ENCODE measurements at places on chromosomes 11 and 22. TPM values are rescaled to one million over a fixed set of nuclear protein-coding genes. Genes with fewer than 3 reads are reported as not detected.

DNA sequence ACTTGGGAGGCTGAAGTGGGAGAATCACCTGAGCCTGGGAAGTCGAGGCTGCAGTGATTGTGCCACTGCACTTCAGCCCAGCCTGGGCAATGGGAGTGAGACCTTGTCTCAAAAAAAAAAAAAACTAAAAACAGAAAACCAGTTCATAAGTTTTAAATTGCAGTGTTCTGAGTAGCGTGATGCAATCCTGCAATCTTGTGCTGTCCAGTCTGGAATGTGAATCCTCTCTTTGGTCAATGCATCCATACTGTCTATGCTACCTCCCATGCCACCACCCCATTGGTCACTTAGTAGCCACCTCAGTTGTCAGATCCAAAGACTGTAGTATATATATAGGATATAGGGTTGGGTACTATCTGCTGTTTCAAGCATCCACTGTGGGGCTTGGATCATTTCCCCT lies 11.1 kb downstream of the YAP1 start:
- H3K27me3 ChIP-seq, result peaks cover 5% of the 10 kb centered on the region
- no peaks in the 10 kb centered on the region for H3K4me1 ChIP-seq
- no peak overlapping the region for H3K27ac ChIP-seq

DNA sequence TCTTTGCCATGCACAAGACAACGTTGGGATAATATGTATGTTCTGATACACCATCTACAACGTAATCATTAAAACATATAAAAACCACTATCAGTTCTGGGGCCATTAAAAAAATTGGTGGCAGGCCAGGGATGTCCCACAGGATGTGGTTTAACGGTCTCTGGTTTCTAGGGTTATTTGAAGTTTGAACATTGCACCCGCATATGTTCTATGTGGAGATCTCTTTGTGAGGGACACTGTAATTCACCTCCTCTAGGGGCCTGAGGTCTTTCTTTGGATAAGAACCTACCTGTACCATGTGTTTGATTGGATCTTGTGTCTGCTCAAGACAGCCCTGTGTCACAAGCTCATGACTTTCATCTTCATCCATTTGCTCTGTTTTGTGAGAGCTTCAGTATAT lies 73.2 kb downstream of the GGTLC2 start:
- H3K4me1 ChIP-seq, result peaks cover 21% of the 10 kb centered on the region
- DNase-seq, result no peak
- H3K27me3 ChIP-seq, result no peaks in the 10 kb centered on the region
- H3K36me3 ChIP-seq, result no peaks in the 10 kb centered on the region
- H3K27ac ChIP-seq, result no peak overlapping the region

- no peak for DNase-seq
- no peaks in the 10 kb centered on the region for H3K27me3 ChIP-seq
- no peak overlapping the region for H3K27ac ChIP-seq
- no peak overlapping the region for H3K4me3 ChIP-seq
- H3K36me3 ChIP-seq, result no peaks in the 10 kb centered on the region
Observed at GRCh38 chr22:27240298-27241075, 561.1 kb downstream of the MN1 start.

- no peak overlapping the region for H3K4me3 ChIP-seq
- H3K27ac ChIP-seq, result no peak overlapping the region
- peaks cover 15% of the 10 kb centered on the region for H3K4me1 ChIP-seq
Observed at GRCh38 chr22:39559456-39560105, 11.0 kb upstream of the CACNA1I start.

- H3K27ac ChIP-seq, result no peak overlapping the region
- no peak for DNase-seq
- H3K4me3 ChIP-seq, result no peak overlapping the region
- H3K36me3 ChIP-seq, result peaks cover 29% of the 10 kb centered on the region
- H3K27me3 ChIP-seq, result no peaks in the 10 kb centered on the region
Observed at GRCh38 chr22:26447584-26448329, 18.7 kb downstream of the ASPHD2 start.

DNA sequence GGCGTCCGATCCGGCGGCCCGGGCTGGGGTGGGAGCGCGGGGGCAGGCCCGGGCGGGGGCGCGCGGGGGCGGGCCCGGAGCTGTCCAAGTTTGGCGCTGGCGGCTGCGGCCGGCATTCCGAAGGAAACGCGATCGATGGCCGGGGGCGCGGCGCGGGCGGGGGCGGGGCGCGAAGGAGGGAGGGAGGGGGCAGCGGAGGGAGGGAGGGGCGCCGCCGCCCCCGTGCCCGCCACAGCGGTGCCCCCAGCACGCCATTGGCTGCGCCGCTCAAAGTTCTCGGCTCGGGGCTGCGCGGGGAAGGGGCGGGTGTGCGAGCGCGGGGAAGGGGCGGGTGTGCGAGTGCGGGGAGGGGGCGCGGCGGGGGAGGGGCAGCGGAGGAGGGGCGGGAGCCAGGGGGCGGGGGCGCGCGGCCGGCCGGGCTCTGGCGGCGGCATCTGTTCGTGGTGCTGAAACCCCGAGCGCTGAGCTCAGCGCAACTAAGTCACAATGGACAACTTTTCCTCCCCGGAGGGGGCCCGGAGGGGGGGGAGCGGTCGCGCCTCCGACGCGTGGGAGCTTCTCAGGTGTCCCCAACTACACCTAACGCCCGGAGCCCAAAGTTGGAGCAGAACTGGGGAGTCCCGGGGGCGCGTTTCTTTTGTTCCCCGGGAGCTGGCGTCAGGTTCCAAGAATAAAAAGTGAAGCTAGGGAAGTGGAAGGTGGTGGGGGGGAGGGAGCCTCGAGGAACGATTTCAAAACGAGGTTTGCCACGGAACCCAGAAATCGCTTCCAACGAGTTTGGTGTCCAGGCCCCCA lies 2.2 kb downstream of the PHF21B start:
- H3K27me3 ChIP-seq, result peaks cover 77% of the 10 kb centered on the region
- no peak overlapping the region for H3K4me3 ChIP-seq
- no peak for DNase-seq
- H3K27ac ChIP-seq, result no peak overlapping the region
- peaks cover 24% of the 10 kb centered on the region for H3K4me1 ChIP-seq

Gene QSER1
- total RNA-seq, result 9.0 TPM

Gene CD3E
- 483 TPM for total RNA-seq

Gene ALDH3B2
- total RNA-seq, result not detected

DNA sequence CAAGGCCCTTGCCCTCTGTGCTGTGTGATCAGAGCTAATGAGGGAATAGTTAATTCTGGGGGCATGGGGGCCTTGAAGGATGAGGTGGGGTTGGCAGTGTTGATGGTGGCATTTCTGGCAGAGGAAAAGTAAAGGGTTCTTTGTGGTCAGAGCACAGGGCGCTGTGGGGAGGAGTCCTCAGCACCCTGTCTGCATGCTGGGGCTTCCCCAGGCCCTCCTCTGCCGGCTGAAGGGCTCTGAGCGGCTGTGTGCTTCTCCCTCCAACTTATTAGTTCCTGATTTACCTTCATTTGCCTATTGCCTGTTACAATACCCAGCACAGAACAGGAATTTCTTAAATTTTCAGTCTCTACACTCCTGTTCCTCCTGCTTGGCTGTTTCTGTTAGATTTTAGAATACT lies 122.8 kb downstream of the HIPK3 start:
- peak; percentile 34 for DNase-seq
- H3K4me3 ChIP-seq, result no peak overlapping the region
- peaks cover 20% of the 10 kb centered on the region for H3K27me3 ChIP-seq

Gene POU2AF2
- not detected for total RNA-seq

DNA sequence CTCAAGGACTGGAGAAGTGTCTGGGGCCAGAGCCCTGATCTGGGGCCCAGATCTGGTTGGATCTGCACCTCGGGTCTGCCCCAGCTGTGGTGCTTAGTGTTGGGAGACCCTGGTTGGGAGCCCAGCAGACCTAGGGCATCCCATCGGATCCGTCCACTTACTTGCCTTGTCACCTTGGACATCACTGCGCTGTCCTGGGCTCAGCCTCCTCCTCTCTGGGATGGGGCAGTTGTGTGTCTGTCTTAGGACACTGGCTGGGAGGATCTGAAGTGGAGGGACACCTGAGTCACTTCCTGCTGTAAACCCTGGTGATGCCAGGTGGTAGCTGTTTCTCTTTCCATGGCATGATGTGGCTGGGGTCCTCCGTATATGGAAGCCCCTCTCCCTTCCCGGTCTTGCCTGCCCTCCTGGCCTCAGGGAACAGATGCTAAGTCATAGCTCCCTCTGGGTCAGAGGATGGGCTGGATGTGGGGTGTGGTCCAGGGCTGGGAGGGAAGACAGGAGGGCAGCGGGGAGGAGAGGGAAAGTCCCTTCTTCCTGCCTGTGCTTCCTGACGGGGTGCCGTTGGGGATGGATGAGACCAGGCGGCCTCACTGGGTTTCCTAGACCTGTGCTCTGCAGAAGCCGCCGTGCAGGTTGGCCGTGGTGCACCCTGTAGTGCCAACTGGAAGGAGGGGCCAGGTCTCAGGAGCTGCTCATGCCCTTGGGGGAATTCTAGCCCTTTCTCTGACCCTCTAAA lies 12.1 kb upstream of the OMP start:
- no peak overlapping the region for H3K27ac ChIP-seq
- no peaks in the 10 kb centered on the region for H3K27me3 ChIP-seq
- DNase-seq, result no peak
- no peaks in the 10 kb centered on the region for H3K36me3 ChIP-seq

DNA sequence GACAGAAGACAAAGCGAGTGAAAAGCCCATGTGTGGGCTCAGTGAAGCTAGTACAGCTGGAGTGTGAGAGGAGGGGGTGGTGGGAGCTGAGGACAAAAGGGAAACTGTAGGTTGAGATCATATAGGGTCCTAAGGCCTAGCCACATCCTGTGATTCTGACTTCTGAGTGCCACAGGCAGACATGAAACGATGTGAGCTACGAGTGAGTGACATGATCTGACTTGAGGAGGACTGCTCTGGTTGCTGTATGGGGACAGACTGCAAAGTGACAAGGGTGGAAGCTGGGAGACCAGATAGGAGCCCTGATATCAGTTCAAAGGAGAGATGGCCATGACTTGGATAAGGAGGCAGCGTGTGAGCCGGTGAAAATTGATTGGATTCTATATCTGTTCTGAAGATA lies 85.4 kb downstream of the MICAL2 start:
- peak overlapping the region; percentile 50 for H3K4me3 ChIP-seq
- DNase-seq, result peak; percentile 30
- H3K27me3 ChIP-seq, result no peaks in the 10 kb centered on the region
- peaks cover 64% of the 10 kb centered on the region for H3K4me1 ChIP-seq

GRCh38 chr11:103923451-103923931 lies 112.9 kb upstream of the DDI1 start:
- no peak for DNase-seq
- no peak overlapping the region for H3K27ac ChIP-seq
- no peak overlapping the region for H3K4me3 ChIP-seq
- no peaks in the 10 kb centered on the region for H3K27me3 ChIP-seq
- H3K36me3 ChIP-seq, result no peaks in the 10 kb centered on the region

GRCh38 chr11:47854667-47855066 lies 6.5 kb upstream of the NUP160 start:
- H3K4me3 ChIP-seq, result no peak overlapping the region
- H3K27me3 ChIP-seq, result no peaks in the 10 kb centered on the region
- no peaks in the 10 kb centered on the region for H3K36me3 ChIP-seq
- no peak for DNase-seq

GRCh38 chr11:128523641-128524040 lies 63.7 kb downstream of the ETS1 start:
- DNase-seq, result no peak
- H3K27ac ChIP-seq, result peak overlapping the region; percentile 96
- H3K4me1 ChIP-seq, result peaks cover 53% of the 10 kb centered on the region
- peaks cover 13% of the 10 kb centered on the region for H3K36me3 ChIP-seq
- peak overlapping the region; percentile 89 for H3K4me3 ChIP-seq

GRCh38 chr11:59180168-59180776 lies 8.3 kb downstream of the DTX4 start:
- no peak for DNase-seq
- no peak overlapping the region for H3K4me3 ChIP-seq
- no peaks in the 10 kb centered on the region for H3K4me1 ChIP-seq
- no peak overlapping the region for H3K27ac ChIP-seq
- no peaks in the 10 kb centered on the region for H3K27me3 ChIP-seq

- H3K4me1 ChIP-seq, result no peaks in the 10 kb centered on the region
- no peaks in the 10 kb centered on the region for H3K36me3 ChIP-seq
- no peak for DNase-seq
- no peak overlapping the region for H3K27ac ChIP-seq
- H3K4me3 ChIP-seq, result no peak overlapping the region
- no peaks in the 10 kb centered on the region for H3K27me3 ChIP-seq
Observed at GRCh38 chr11:95501761-95502266, 270.8 kb upstream of the SESN3 start.

GRCh38 chr11:20032127-20032526 lies 128.1 kb downstream of the DBX1 start:
- H3K4me1 ChIP-seq, result no peaks in the 10 kb centered on the region
- H3K27ac ChIP-seq, result no peak overlapping the region
- no peaks in the 10 kb centered on the region for H3K36me3 ChIP-seq

DNA sequence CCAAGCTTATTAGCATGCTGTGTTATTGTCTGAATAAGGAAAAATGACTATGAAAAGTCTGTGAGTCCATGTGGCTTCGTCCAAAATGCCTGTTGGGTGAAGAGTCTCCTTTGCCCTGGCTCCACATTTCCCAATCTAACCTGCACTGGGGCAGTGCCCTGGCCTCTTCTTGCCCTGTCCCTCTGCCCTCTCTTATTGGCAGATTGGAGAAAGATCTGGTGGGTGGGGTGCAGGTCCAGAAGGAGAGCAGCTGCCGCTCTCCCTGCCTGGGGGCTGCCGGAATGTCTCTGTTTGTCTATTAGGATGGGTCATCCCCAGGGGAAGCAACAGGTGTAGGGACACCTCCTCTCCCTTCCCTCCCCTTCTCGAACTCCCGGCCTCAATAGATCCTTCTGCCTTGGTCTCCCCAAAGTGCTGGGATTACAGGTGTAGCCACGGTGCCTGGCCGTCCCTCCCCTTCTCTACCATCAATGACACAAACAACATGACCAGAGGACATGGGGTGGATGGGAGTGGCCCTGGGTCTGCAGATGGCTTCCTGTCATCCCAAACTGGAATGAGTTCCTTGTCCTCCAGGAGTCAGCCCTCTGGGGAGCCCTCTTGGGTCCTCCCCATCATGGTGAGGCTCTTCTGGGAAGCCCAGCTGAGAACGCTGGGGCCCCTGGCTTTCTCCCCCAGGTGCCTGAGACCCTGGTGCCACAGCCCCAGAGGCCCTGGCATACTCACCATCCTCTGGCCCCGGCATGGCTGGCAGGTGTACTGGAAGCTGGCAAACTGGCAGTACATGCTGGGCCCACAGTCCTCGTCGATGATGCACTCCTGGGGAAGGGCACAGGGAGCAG lies 40.5 kb downstream of the DKK3 start:
- no peak overlapping the region for H3K4me3 ChIP-seq
- no peaks in the 10 kb centered on the region for H3K27me3 ChIP-seq
- no peaks in the 10 kb centered on the region for H3K36me3 ChIP-seq
- H3K4me1 ChIP-seq, result peaks cover 7% of the 10 kb centered on the region
- DNase-seq, result no peak

DNA sequence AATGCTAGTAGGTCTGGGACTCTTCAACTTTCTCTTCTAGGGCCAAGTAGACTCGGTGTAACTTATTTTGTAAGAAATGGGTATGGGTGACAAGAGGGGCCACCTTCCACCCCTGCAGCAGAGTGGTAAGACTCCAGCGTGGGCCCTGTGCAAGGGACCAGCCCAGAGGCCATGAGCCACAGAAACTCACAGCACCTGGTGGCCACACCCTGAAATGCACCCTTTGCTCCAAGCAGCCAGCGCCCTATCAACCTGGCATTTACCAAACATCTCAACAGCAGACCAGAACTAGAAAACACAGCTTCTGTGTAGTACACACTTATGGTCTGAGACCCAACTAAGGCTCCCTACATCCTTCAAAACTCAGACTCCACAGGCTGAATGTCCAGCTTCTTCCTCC lies 5.7 kb downstream of the CDCA5 start:
- no peak overlapping the region for H3K4me3 ChIP-seq
- peaks cover 13% of the 10 kb centered on the region for H3K4me1 ChIP-seq
- H3K27me3 ChIP-seq, result no peaks in the 10 kb centered on the region
- H3K27ac ChIP-seq, result no peak overlapping the region

Gene SLC22A8
- not detected for total RNA-seq

- DNase-seq, result no peak
- no peak overlapping the region for H3K4me3 ChIP-seq
- H3K27me3 ChIP-seq, result no peaks in the 10 kb centered on the region
- no peak overlapping the region for H3K27ac ChIP-seq
- no peaks in the 10 kb centered on the region for H3K4me1 ChIP-seq
Observed at GRCh38 chr22:24580276-24580675, 12.6 kb downstream of the LRRC75B start.

All from CD4-positive, alpha-beta T cell (primary cell).